NAMALWA (cell line): ENCODE measurements at places on chromosomes 13 and 19.

GRCh38 chr19:7928334-7928706 lies 2.4 kb upstream of the CTXN1 start:
- no peak for DNase-seq

DNA sequence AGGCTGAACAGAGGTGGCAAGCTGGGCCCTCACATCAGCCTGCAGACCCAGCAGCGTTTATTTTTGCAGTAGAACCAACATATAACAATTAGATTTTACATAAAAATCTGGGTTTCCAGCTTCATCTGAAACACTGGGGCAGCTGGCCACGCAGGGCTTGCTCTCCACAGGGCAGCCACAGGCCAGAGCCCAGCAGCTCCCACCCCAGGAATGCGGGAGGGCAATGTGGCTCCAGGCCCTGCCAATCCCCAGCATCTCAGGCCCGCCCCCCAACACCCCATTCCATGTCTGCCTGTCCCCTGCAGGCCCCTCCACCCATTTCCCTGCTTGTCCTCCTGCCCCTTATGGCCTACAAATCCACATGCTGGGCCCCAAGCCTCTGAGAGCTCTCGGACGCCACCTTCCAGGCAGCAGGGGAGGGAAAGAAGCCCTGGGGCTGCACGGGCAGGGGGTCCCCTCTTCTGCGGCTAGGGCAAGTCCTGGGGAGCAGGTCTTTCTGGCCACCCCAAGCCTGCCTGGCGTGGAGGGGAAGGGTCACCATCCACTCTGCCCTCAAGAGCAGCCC lies 15.0 kb upstream of the VSTM2B start:
- no peak for DNase-seq

- DNase-seq, result no peak
Measured at GRCh38 chr19:56088497-56089215, 32.4 kb downstream of the ZNF787 start.

DNA sequence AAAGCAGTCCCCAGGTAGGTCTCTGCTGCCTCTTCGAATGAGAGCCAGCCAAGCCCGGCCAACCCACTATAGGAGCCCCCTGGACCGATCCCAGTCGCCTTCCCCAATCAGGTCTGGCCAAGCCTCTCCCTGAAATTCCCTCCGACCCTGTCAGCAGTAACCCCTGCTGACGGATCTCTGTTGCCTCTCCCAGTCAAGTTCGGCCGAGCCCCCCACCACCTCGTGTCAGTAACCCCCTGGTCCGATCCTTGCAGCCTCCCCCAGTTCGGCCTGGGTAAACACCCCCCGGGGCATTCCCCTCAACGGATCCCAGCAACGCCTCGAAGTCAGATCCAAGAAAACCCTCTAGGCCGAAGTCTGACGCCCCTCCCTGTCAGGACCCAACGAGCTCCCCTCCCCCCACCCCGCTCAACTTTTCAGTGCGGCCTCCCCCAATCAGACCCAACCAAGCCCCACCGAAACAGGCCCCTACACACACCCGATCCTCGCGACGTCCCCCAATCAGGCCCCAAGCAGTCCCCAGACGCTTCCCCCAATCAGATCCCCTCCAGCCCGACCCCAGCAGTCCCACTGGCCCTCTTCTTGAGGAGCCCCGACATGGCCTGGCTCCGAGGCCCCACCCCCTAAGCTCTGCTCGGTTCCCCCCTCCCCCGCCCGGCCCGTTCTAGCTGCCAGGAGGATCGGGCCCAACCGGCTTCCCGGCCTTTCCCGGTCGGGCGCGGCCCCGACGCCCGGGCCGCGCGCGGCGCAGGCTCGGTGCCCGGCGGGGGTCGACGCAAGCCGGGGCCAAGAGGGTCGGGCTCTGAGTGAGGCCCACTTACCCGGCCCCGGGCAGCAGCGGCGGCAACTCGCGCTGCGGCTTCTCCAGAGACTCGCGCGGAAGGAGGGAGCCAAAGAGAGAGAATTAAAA lies 1.8 kb downstream of the TNPO2 start:
- peak; percentile 63 for DNase-seq

- DNase-seq, result peak; percentile 82
Measured at GRCh38 chr19:35204799-35205732, 23.5 kb downstream of the FAM187B start.

DNA sequence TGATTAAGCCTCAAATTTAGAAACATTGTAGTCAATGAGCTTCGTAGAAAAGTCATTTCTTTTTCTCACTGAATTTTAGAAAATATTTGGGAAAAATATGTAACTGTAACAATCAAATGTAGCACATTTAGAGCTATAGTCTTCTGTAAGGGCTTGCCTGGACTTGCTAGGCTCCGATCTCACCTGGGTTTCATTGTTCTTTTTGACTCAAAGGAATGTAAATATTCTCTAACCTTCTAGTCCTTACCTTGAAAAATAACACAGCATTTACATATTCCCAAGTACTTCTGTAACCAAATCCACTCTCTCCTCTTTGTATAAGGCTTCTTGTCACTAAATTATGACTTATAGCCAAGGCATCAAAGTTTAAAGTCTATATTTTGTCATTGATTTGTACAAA lies 2.9 kb upstream of the UFM1 start:
- no peak for DNase-seq

GRCh38 chr13:89822467-89822866 lies 1525.0 kb upstream of the MIR17HG start:
- no peak for DNase-seq

DNA sequence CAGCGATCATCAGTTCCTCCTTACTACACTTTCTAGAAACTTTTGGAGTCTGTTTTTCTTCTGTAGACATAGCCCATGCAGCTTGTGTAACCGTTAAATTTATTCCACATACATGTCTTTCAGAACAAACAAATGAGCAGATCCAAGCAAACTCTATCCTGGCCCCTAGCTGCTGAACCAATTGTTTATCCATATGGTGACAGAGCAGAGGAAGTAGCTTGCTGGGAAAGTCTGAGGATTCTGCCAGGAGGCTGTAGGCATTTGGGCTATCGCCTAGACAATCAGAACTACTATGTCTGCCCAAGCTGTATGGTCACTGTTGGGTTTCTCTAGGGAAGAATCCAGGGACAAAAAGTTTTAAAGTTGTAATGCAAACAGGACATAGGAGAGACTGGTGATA lies 343.7 kb downstream of the SPRY2 start:
- DNase-seq, result no peak

- DNase-seq, result no peak
Measured at GRCh38 chr13:47841151-47841550, 159.9 kb downstream of the SUCLA2 start.

DNA sequence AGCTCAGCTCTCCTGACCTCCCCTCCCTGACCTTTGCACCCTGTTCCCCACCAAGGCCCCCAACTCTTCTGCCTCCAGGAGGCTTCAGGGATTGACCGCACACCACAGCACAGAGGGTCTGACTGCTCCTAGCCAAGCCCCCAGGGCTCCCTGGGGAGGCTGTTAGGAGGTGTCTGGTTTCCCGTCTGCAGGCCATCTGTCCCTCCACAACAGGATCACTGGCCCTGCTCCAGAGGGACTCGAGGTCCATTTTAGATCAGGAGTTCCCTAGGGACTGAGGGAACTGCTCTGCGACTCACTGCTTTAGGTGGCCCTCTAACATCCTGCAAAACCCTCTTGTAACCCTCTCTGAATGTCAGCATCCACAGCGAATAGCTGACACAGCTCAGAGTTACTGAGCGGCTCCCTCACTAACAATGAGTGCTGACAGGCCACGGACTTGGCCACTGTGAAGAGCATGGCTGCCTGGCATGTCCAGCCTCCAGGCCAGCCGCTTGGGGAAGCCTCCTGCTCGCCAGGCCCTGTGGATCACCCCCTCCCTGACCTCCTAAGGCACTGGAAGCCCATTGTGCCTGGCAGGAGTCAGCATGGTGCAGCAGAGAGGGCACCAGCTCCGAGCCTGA lies 17.7 kb downstream of the GRIK5 start:
- DNase-seq, result no peak

DNA sequence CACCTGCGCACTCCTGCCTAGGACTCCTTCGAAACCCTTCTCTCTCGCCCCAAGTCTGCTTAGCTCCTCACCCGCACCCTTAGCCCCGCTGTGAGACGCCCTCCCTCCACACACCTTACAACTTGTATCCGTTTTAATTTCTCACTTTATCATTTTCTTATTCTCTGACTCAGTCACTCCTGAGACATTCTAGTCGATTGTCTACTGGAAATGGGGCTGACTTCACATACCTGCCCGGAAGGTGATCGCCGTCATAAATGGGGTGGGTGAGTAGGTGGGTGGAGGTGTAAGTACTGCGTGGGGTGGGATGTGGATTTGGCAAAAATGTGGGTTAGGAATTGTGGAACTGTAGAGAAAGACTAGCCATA lies 714 bp downstream of the NDFIP2 start:
- DNase-seq, result peak; percentile 31

GRCh38 chr13:40697711-40698110 lies 31.3 kb upstream of the FOXO1 start:
- peak; percentile 71 for DNase-seq

GRCh38 chr19:45362291-45362690 lies 8.1 kb downstream of the ERCC2 start:
- DNase-seq, result no peak

GRCh38 chr19:14361824-14362223 lies 19.4 kb upstream of the ADGRE5 start:
- DNase-seq, result peak; percentile 68

GRCh38 chr13:71249011-71249410 lies 618.0 kb downstream of the DACH1 start:
- no peak for DNase-seq

DNA sequence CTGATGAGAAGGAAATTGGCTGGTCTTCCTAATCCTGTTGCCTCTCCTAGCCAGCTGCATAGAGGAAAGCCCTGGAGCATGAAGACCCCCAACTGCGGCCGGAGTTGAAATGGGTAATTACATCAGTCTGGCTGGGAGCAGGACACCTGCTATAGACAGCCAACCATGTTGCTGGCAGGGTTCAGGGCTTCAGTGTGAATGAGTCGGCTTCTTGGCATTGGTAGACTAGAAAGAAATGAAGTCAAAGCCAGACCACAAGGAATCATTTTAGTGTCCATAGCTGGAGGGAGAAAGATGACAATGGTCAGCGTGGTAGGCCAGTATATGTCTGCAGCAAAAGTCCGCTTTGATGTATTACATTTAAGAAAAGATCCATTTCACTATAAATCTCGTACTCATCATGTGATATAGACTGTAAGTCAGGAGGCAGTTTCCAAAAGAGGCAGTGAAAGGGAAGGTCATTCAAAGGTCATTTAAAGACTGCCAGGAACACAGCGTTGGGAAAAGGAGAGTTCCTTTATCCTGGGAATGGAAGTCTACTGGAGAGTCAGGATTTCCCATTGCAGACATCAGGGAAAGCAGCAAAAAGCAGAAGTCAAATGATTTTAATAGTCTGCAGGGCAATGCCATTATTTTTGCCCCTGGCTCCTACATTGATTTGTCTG lies 262.7 kb downstream of the DNAJC15 start:
- no peak for DNase-seq

DNA sequence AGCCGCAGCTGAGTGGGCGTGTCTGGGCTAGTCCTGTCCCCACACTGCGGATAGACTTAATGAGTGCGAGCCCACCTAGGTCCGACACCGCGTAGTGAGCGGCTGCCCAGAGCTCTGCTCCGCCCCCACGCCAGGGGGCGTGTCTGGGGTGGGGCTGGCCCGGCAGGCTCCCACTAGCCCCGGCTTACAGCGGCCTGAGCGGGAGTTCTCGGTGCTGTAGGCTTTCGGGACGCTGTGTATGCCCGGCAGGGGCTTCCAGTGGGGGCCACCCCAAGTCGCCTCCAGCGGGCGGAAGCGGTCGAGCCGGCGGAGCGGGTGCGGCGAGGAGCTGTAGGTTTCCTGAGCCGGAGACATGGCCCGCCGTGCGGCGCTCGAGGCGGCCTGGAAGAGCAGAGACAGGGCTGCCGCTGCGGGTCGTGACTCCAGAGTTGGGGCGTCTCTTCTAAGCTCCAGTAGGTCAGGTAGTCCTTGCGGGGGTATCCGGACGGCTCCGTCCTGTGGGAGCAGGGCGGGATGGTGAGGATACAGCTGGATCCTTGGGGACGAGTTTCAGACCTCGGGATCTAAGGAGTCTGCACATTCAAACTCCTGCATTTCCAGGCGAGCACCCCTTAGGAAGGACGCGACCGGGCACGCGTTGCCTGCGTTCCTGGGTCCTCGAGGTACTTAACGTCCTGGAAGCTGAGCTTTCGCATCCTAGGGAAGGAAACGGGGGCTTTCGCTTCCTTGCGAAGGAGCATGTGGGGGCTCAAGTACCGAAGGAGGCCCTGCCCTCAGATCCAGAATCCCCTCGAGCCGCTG lies 1.2 kb downstream of the CGB7 start:
- no peak for DNase-seq

DNA sequence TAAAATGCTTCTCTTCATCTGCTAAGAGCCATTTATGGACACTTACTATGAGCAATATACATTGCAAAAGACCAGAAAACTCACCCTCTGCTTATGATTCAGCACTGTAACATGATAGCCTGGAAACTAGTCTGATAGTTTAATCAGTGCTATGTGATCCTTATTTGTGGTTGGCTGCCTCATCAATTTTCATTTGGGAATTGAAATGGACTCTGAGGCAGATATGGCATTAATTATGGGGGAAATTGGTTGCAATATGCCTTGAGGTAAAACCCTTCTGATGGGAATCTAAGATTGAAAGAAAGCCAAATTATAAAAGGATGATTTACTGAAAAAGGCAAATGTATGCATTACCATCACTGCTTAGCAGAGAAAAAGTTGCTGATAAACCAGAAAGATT lies 33.5 kb downstream of the FAM216B start:
- no peak for DNase-seq

DNA sequence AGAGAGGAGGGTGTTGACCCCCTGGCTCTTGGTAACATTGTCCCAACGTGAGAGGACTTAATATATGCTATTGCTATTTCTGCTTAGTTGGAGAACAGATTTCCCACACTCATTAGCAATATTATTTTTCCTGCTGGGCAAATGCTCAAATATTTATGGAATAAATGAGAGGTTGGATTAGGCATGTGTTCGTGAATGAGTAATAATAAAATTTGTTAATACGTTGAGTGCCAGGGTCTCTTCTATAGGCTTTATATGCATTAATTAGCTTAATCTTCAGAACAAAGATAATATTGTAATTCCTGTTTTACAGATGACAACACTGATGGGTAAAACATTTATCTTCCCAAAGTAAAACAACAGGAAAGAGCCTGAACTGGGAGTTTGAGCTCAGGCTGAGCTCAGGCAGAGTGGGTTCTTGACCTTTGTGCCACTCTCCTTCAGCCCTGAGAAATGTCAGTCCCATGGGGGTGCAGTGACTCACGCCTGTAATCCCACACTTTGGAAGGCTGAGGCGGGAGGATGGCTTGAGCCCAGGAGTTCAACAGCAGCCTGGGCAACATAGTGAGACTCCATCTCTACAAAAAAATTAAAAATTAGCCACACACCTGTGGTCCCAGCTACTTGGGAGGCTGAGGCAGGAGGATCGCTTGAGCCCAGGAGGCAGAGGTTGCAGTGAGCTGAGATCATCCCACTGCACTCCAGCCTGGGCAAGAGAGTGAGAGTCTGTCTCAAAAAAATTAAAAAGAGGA lies 1.2 kb downstream of the ZNF233 start:
- no peak for DNase-seq

DNA sequence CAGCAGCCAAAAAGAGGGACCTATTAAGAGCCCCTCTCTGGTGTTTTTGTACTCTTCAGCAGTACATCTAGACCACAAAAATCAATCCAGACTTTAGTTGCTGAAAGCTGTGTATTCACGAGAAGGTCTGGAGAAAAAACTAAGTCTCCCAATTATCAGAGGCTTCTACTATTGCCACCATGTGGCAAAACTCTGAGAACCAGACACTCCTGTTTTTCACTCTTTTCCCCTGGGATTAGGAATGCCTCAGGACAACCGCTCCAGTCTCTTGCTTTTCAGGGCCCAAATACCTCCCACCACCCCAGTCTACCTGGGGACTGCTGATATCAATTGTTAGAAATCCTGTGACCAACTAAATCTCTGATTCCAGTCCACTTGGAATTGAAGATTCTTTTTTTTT lies 30.1 kb upstream of the OBI1 start:
- no peak for DNase-seq
